ENCODE measurements at places on chromosomes 5 and 9. TPM values are rescaled to one million over a fixed set of nuclear protein-coding genes. Genes with fewer than 3 reads are reported as not detected.

DNA sequence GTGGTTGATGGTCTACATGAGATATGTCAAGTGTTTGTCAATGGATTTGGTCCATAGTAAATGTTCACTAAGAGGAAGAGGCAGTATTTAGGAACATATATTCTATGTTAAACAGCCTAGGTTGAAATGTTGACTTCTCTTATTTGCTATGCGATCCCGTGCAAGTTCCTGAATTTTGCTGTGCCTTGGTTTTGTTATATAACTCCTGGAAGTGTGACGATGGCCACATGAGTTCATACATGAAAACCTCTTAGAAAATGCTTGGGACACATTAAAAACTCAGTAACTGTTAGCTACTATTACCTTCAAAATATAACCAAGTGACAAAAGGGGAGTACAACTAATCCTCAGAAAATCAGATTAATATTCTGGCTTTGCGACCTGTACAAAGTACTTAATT, 21.9 kb upstream of the FBXW2 start:
- DNase-seq, result no peak

PCDHA5 gene
- 0.77 TPM for total RNA-seq

GRCh38 chr5:130316971-130317680, 412.9 kb downstream of the CHSY3 start:
- DNase-seq, result no peak

CCNJL gene
- total RNA-seq, result 3.2 TPM

GRCh38 chr5:1799110-1799601, 481 bp downstream of the MRPL36 start:
- DNase-seq, result peak; percentile 14

DNA sequence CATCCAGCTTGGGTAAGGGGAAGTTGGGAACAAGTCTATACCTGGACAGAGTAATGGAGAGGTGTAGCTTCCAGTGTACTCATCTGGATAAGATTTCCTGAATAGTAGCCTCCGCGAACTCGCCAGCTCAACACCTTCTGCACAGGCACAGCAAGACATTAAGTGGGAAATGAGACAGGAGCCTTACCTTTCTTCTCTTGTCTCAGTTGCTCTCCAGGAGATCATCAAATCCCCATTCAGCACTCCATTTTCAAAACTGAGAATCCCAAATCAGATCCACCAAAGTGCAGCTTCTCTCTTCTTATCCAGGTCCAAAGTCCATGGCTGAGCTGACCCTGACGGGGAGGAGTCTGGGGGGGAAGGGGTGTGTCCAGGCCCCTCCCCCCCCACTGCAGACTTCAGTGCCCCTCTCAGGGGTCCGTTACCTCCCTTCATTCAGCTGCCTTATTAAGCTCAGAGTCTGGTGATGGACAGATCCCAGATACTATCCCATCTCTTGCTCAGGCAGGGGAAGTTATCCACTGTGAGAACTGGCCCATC, 5.9 kb upstream of the MGAT1 start:
- no peak for DNase-seq

BTNL8 gene
- total RNA-seq, result not detected

All from SK-MEL-5 (cell line).